ENCODE measurements at places on chromosomes 1 and 21.
A peak's percentile ranks its signal among the peaks of the same experiment; 100 is the strongest.

- DNase-seq: no peak
These were observed 39.7 kb upstream of the JUN start for GRCh38 chr1:58823481-58824010.

- DNase-seq: peak; percentile 64
These were observed 205.6 kb upstream of the GJB5 start for GRCh38 chr1:34549199-34549598.

- DNase-seq: no peak
These were observed 1.8 kb upstream of the FOXO6 start for GRCh38 chr1:41359211-41360073.

DNA sequence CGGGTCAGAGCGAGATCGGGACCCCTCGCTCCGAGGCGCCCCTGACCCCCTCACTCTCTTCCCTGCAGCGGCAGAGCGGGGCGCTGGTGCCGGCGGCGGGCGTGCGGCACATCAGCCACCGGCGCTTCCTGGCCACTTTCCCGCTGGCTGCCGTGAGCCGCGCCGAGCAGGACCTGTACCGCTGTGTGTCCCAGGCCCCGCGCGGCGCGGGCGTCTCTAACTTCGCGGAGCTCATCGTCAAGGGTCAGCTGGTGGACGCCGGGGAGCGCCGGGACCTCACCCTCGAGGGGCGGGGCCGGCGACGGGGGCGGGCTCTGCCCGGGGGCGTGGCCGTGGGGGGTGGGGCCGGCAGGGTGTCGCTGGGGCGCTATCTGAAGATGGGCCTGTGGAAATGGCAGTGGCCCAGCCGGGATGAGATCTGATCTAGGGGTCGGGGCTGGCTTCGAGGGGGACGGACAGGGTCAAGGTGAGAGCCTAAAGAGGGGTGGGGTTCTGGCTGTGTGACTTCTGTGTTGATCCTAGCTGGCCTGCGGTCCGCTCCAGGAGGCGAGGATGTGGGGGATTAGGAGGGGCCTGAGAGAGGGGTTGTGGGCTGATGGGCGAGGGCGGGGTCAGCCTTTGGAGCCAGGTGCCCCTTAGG lies 23.6 kb downstream of the PTPRU start:
- peak; percentile 54 for DNase-seq

DNA sequence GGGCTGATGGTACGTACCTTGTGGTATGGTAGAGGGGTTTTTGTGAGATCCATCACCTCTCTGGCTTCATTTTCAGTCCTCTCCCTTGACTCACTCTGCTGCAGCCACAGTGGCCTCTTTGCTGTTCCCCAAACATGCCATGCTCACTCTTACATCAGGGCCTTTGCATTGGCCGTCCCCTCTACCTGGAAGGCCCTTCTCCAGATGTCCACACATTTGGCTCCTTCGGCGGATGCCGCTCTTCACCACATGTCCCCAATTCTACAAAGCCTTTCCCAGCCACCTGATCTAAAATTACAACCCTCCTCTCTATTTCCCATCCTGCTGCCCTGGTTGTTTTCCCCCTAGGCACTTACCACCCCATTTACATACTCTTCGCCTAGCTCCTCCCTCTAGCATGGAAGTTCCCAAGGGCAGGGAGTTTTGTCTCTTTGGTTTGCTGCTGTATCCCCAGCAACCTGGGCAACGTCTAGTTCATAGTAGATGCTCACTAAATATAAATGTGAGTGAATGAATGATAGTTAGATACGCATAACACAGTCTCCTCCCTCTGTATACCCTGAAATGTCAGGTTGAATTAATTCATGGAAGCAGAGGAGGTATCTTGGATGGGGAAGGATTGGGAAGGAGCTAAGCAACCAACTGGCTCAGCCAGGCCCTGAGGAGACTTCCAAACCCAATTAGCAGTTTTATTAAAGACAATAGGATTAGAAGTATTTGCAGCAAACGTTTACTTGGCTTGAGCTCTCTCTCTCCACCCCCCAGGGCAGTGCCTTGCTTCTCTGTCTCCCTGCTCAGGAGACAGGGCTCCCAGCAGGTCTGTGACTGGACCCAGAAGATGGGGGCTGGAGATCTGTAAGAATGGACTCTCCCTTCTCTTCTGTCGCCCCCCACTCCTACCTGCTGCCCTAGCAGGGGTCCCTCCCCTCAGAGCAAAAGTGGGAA lies 264.2 kb downstream of the GRIK3 start:
- no peak for DNase-seq

DNA sequence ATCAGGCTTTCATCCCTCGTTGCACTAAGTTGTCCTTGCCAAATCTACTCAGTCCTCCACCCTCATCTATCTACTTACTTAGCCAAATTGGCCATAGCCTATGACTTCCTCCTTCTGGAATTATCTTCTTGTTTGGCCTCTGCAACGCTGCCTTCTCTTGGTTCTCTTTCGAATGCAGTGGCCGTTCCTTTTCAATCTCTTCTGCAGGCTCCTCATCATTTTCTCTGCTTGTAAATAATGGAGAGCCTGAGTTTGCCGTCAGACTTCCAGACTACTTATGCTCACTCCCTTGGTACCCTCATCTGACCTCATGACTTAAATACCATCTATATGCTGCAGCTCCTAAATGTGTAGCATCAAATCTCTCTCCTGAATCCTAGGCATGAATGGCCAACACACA lies 22.4 kb upstream of the SRRM1 start:
- no peak for DNase-seq

DNA sequence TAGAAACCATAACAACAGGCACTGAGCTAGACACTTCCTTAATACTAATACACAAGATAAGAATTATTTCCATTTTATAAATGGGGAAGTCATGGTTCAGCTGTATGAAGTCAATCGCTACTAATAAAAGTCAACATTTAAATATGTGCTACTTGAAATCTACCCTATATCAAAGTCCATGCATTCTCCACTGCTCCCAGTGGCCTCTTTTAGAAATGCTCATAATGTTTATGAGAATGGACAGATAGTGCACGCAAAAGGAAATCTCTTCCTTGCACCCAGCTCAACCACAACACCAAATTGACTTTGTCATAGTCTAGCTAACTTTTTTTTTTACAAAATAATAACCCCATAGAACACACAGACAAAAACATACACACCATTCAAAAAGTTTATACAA lies 281.7 kb upstream of the CXADR start:
- no peak for DNase-seq

DNA sequence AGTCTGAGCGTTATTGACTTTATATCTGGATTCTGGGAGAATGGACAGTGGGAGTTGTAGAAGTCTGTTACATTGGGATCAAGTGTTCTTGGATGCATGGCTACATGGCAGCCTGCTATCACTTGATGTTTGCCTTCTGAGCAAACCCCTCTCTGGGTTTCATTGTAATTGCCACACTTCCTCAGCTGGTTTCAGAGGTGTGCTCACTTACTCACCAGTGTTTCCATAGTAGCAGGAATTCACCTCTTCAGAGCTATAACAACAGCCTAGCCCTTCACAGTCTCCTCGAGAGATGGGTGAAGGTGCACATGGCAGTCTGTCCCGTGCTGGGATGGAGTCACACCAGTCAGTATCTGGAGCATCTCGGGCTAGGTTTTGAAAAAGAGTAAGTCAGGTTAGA lies 2.6 kb downstream of the ZP4 start:
- no peak for DNase-seq

DNA sequence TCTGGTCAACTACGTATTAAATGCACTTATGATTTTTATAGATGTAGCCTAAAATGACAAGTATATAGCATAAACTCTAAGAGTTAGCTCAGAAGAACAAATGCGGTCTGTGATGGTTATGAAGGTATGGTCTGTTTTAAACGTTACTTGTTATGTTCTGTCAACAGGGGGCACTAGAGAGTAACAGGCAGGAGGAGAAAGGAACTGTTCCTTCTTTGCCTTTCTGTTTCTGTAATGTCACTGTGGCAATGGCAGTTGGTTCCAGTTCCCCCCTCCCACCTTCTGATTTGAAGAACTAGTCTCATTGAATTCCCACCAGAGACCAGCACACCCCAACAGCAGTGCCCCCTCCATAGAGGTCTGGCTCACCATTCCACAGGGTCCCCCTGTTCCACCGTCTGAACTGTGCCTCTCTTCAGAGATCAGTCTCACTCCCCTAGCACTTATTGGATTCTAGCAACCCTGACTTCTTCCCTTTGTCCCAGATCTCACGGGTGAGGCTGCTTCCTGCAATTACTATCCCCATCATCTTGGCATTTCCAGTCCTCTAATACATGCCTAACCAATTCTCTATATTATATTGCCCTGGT lies 14.0 kb downstream of the KRTAP24-1 start:
- DNase-seq: peak; percentile 8

GRCh38 chr1:9643351-9644256 lies 7.9 kb upstream of the PIK3CD start:
- DNase-seq: no peak

- no peak for DNase-seq
These were observed 21.9 kb upstream of the KANK4 start for GRCh38 chr1:62341089-62341488.

DNA sequence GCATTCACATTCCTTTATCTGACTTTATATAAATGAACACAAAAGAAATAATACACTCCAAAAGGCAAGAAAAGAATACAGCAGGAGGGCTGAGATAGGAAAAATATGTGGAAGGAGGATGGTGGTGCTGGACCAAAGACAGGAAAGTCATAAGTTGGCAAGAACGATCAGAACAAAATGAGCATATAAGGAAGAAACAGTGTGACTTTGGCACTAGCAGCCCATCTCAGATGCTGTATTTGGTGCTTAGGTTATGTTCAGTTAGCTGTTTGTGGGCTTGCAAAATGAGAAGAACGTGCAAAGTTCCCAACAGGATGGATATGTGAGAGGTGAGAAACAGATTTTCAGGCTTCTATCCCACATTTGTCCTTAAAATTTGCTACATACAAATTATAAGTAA lies 719.8 kb upstream of the ADGRL4 start:
- no peak for DNase-seq

GRCh38 chr1:153683854-153684253 lies 5.4 kb downstream of the NPR1 start:
- DNase-seq: no peak

GRCh38 chr21:42745511-42746239 lies 92.3 kb downstream of the PDE9A start:
- no peak for DNase-seq

- DNase-seq: no peak
These were observed 257.8 kb upstream of the HOOK1 start for GRCh38 chr1:59556802-59557548.

DNA sequence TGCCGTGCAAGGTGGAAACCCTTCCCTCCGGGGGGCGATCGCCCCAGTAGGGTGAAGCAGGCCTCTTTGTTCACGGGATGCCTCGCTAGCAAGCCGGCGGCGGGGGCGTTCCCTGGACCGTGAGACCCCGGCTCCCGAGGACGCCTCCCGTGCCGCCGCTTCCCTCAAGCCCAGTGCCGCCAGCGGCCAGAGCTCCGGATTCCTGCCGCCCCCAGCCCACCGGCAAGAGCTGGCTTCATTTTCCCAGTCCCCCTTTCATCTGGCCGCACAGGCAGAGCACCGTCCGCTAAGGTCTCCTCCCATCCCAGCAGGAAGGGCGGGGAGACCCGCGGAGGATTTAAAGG lies 16.3 kb downstream of the IER5 start:
- peak; percentile 57 for DNase-seq

GRCh38 chr1:84541679-84542078 lies 32.6 kb downstream of the CTBS start:
- DNase-seq: peak; percentile 54

GRCh38 chr1:196466654-196467053 lies 141.6 kb downstream of the KCNT2 start:
- DNase-seq: no peak

GRCh38 chr1:217089361-217090014 lies 366.3 kb upstream of the ESRRG start:
- no peak for DNase-seq

DNA sequence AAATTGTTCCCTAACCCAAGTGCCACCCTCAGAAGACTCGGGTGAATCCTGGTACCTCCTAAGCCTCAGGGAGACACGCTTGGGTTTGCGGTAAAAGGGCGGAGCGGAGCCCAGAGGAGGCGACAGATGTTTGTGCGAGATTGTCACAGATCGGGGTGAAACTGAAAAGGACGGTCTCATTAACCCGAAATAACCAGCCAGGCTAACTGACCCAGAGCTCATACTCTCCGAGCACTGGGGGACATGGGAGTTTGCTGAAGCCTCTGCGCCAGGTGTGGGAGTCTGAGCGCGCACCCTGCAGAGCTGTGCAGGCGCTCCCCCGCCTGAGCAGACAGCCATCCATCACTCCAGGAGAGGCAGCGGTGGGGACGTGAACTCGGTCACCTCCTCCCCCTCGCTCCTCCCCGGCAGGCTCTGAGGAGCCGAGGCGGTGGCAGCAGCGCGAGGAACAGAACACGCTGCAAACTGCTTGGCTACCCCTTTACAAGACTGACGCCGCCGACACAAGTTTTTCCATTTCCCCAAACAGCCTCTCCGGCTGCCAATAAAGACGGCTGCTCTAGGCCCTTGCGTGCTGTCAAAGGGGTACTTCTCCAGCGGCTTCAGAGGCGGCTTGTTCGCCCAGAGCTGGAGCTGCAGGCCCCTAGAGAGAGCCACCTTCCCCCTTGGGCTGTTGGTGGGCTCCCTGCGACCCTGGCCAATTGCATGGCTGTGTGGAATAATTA lies 43.5 kb downstream of the RRAGC start:
- DNase-seq: peak; percentile 98

DNA sequence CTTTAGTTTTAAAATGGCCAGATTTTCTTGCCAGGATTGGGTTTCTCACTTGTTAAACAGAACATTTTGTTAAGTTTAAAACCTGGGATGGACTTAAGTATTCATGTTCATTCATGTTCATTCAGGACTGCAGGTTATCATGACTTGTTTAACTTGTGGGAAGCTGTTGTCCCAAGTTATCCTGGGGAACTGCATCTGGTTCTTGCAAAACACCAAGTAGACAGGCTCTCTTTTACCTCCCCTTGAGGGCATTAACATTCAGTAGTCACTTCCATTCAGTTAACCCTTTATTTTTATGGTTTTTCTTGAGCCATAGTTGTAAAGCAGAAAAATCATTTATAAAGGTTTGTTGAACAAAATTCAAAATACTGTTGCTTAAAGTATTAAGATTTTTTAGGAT lies 8.1 kb downstream of the SOD1 start:
- DNase-seq: no peak

- DNase-seq: peak; percentile 52
These were observed 9.4 kb downstream of the DONSON start for GRCh38 chr21:33578959-33579542.

GRCh38 chr1:76148460-76148859 lies 73.9 kb downstream of the ST6GALNAC3 start:
- DNase-seq: no peak

DNA sequence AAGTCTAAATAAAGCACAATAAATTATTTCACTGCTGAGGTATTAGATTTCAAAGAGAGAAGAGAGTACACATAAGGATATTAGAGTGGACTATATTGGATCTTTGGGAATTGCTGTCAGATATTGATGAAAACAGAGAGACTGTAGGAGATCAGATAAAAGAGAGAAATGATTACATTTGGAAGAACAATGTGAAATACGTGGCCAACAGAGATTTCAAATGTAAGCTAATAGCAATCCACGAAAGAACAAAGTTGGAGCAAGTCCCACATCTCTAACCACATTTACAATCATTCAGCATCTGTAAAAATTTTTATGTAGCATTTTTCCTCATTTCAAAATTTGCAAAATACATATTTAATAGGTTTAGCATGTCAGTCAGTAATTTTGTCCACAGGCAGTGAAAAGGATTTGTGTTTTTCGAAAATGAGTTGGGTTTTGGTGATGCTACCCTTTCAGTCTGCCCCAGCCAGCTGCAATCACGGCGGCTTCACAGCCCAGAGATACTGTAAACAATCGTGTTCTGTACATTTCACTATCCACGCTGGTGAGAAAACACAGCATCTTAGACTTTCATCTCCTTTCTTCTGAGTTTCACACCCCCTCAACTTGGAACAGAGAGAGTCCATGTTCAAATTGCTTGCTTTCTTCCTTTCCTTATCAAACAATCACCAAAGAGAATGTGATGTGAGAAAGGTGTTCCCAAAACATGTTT lies 209.1 kb upstream of the LYPLAL1 start:
- DNase-seq: no peak
